Foreskin melanocyte (primary cell): ENCODE measurements at places on chromosomes 7 and 10.

GRCh38 chr10:46523119-46523961 lies 33.1 kb downstream of the GPRIN2 start:
- DNase-seq = no peak

DNA sequence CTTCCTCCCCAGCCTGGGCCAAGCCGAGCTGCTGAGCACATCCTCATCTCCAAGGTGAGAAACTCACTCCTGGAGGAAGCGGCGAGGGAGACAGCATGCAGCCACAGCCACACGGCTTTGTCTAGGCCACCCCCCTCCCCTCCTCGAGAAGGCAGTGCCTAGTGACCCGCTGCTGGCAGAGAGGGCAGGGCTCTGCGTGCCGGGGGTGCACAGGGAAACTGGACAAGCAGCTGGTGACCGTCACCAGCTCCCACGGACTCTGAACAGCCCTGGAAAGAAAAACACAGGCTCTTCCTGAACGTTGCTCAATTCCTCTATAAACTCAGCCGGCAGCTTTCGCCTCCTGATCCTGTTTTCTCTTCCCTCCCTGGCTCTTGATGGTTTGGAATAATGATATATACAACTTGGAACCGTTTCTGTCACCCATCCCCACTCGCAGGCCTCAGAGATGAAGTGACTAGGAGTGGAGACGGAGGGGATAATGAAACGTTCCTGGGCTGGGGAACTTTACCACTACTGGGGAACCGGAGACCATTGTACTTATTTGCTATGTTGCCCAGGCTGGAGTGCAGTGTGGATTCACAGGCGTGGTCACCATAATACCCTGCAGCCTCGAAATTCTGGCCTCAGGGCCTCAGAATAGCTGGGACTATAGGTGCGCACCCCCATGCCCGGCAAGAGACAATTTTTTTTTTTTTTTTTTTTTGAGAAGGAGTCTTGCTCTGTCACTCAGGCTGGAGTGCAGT lies 19.3 kb downstream of the PAPOLB start:
- DNase-seq = no peak

DNA sequence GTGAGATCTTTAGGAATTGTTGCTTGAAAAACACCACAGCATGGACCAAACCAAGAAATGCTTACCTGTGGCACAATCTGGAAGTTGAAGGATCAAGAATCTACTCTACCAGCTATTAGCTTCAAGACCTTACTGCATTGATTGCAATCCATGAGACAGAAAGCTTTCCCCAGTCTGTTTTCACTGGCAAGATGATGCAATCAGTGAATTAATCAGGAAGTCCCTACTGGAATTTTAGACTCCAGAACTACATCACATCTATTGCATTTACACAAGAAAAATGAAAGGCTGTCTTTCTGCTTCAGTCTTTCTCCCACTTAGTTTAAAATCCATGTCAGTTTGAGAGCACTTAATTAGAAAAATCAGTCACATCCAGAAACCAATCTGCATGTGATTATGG lies 191.7 kb downstream of the TFEC start:
- no peak for DNase-seq

- DNase-seq = no peak
Observed at GRCh38 chr7:12013983-12014382, 182.0 kb upstream of the THSD7A start.
